NCI-H2081 treated with DMSO at 0.1 percent for 48 hours (cell line): ENCODE measurements at places on chromosomes 4 and X.

- DNase-seq = no peak
Observed at GRCh38 chrX:41718481-41719235, 5.3 kb upstream of the GPR82 start.

GRCh38 chr4:1026115-1026514 lies 14.7 kb downstream of the FGFRL1 start:
- no peak for DNase-seq

DNA sequence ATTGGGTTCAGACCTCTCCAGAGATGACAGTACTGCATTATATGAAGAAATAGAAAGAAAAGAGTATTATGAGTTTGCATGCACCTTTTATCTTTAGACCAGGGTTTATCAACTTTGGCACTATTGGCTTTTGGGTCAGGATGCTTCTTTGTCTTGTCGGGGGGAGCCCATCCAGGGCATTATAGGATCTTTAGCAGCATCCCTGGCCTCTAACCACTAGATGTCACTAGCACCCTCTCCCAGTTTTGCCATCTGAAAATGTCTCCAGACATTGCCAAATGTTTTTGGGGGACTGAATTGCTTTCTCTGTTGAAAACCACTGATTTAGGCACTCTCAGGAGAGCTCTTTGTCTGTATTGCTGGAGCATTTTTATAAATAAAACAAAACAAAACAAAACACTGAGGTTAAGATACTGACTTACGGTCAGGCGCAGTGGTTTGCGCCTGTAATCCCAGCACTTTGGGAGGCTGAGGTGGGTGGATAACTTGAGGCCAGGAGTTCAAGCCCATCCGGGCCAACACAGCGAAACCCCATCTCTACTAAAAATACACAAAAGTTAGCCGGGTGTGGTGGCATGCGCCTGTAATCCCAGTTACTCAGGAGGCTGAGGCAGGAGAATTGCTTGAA lies 23.6 kb downstream of the CA5B start:
- DNase-seq = no peak

DNA sequence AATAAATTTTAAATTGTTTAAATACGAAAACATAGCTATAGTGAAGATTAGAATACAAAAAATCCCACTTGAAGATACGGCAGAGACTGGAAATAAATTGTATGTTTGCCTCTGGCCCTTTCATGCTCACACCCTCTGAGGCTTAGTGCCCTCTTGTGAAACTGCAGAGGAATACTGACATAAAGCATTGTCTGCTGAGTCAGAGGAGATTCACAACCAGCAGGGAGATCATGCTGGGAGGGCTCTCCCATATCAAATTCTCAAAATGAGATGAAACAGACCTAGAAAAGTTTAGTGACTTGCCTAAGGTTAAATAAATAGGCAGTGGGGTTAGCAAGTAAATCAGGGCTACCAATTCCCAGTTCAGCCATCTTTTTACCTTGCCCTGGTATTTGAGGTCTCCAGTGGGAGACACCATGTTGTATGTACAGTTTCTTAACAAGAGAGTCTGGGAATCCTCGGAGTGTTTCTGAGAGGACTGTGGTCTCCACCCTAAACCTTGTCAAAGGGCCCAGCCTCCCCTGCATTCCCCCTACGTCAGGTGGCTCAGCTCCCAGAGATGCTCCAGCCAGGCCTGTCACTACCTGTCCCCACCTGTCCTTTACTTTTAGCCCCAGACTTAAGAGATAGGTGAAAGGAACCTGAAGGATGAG lies 581.4 kb upstream of the DIPK2B start:
- DNase-seq = no peak

GRCh38 chr4:24511371-24512063 lies 72.8 kb downstream of the DHX15 start:
- no peak for DNase-seq

GRCh38 chr4:20416800-20417199 lies 165.1 kb downstream of the SLIT2 start:
- no peak for DNase-seq

GRCh38 chr4:15333692-15334633 lies 93.9 kb upstream of the C1QTNF7 start:
- DNase-seq = no peak

GRCh38 chr4:26030780-26031179 lies 116.8 kb downstream of the SMIM20 start:
- DNase-seq = no peak

DNA sequence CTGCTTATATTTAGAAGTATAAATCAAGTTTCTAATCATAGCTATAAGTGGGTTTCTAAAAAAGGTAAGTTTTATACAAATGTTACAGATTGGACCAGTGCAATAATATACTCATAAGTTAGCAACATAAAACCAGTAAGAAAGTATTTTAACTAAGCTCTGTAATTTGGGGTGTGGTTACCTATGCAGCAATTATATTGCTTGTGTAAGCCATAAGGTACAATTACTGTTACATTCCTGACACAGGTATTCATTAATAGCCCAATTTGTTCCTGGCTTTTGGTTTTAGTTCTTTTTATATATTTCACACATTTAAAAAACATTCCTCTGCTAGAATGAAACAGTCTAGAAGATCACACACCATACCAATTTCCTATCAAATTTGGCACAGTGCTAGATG lies 115.1 kb downstream of the FRYL start:
- no peak for DNase-seq

GRCh38 chrX:139423186-139423585 lies 107.4 kb upstream of the F9 start:
- DNase-seq = no peak

DNA sequence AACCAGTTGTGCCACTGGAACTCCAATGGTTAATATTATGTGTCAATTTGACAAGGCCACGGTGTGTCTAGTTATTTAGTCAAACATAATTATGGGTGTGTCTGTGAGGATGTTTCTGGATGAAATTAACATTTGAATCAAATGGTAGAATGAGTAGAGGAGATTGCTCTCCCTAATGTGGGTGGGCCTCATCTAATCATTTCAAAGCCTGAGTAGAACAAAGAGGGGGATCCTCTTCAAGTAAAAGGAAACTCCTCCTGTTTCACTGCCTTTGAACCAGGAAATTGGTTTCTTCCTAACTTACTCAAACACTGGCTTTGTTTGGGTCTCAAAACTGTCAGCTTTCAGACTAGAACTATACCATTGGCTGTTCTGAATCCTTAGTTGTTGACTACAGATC lies 1692.1 kb downstream of the PCDH19 start:
- no peak for DNase-seq

DNA sequence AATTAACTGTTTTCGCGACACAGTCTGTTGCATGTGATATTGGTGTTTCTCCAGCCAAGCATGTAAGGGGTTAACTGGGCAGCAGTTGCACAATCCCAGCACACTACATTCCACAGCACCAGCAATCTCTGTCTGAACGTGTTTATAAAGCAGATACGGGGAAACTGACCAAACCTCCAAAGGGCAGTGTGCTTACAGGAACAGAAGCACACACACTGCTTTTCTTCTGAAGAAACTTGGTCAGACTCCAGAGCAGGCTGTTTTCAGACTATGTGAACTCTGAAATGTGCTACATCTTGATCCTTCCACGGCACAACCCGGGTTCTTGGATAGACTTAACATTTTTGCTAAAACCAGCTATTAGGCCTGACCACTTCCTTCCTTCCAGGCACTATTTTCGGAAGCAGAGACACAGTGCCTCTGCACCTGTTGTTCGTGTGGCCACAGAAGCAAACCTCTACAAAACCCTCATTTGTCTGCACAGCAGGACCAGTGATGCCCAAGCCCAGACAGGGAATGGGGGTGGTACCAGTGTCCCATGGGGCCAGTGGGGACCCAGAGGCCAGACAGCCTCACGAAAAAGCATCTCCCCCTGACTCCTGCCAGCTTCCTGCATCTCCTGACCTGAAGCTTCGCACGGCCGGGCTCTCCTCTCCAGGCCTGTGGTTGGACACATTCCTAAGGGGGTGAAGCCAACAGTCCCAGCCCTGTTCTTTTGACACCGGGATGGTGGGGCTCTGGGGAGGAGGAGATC lies 90.1 kb downstream of the IRF2 start:
- DNase-seq = no peak

DNA sequence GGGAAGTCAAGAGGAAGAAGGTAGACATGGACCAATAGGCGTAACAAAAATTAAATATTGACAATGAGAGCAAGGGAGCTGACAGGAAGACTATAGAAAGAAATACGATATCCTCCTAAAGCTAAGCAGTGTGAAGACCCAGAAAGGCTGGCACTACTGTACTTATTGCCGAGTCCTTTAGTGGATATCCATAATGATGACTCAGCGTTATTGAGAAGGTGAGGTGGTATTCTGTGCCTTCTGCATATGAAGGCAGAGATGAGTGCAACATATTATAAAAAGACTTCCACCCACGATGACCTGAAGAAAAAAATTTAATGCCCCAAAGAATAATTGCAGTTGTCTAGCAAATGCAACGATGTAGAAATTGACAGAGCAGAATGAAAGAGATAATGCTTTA lies 13.0 kb upstream of the MCF2 start:
- no peak for DNase-seq

- DNase-seq = no peak
Observed at GRCh38 chrX:19886883-19887531, 393 bp downstream of the SH3KBP1 start.

- no peak for DNase-seq
Observed at GRCh38 chr4:168656055-168656660, 159.3 kb downstream of the PALLD start.

DNA sequence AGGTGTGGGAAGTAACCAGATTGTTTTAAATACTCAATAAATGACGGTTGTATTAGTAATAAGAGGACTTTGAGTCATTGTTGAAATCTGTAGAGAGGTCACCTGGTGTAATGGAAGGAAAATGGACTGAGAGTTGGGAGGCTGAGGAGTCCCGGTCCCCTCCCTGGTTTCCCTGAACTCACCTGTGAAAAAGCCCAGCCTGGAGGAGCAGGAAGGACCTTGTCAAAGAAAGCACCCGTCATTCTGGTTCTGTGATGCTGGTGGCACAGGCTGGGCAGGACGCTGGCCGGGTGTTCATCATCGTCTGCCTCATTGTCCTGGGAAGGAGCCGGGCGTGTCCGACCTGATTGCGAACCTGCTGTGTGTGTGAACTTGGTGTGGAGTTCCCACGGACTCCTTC lies 70.8 kb downstream of the SORCS2 start:
- no peak for DNase-seq

- DNase-seq = no peak
Observed at GRCh38 chr4:138736362-138736761, 279.2 kb upstream of the NOCT start.

GRCh38 chr4:40056716-40057585 lies at the start of gene N4BP2:
Gene N4BP2 (plus strand): TSS chr4:40056850. CDS start chr4:40097341, 40,491 bp downstream.
- peak; percentile 46 for DNase-seq

DNA sequence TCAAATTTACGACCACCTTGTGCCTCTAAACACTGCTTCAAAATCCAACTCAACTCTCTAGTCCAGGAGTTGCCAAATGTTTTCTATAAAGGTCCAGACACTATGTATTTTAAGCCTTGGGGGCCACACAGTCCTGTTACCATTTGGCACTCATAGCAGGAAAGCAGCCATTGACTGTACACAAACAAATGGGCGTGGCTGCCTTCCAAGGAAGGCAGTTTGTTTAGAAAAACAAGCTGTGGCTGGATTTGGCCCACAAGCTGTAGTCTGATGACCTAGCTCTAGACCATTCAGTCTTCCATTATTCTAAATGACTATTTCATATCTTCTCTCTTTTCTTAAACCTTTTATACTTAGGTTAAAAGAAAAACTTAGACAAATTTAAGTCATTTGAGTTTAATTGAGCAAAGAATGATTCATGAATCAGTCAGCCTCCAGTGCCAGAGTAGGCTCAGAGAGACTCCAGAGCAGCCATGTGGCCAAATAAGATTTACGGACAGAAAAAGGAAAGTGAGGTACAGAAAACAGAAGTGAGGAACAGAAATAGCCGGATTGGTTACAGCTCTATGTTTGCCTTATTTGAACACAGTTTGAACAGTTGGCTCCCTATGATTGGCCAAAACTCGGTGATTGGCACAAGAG lies 825.8 kb upstream of the LCORL start:
- no peak for DNase-seq

DNA sequence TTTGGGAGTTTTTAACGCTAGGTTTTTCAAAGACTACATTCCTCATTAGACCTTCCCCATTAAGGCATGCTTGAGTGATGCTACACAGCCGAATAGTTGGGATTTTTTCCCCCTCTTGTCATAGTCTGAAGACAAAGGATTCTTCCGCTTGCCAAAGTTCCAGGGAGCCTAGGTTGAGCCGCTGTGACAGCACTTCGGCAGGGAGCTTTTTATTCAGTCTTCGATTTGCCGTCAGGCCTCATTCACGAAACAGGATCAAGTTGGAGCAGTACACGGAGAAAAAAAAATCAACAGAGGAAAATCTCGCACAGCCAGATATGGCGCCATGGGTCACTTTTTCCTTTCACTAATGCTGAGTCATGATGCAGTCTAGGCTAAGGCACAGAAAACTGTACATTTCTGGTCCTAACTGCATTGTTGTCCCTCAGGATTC lies 24.3 kb downstream of the SHROOM3 start:
- no peak for DNase-seq

- DNase-seq = no peak
Observed at GRCh38 chr4:85024671-85025070, 58.2 kb upstream of the WDFY3 start.

DNA sequence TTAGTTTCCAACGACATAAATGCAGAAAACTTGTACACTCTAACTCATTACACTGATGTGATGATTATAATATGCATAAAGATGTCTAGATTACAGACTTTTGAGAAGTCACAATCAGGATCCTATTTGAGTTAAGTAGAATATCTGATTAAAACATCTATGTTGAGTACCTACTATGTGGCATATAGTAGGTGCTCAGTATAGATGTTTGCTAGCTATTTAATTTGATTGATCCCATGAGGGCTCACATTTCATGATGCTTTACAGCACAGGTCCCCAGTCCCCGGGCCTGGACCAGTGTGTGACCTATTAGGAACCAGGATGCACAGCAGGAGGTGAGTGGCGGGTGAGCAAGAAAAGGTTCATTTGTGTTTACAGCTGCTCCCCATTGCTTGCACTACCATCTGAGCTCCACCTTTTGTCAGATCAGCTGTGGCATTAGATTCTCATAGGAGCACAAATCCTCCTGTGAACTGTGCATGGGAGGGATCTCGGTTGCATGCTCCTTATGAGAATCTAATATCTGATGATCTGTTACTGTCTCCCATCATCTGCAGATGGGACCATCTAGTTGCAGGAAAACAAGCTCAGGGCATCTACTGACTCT lies 33.0 kb upstream of the CXCL8 start:
- no peak for DNase-seq

- peak; percentile 80 for DNase-seq
Observed at GRCh38 chr4:84051639-84052038, 447.5 kb downstream of the NKX6-1 start.

DNA sequence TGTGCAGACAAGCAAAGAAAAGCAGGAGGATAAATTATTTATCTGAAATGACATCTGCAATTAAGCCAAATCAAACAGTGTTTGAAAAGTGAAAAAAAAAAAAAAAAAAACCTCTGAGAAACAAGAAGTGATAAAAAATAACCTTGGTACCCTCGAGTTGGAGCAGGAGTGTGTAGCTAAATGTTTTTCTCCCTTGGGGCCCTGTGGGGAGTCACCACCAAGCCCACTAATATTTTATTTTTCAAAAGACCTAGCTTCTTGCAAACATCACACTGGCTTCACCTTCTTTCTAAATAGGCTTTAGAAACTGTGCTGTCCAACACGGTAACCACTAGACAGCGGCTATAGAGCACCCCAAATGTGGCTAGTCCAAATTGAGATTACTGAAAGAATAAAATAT lies 47.7 kb downstream of the SNX25 start:
- no peak for DNase-seq

GRCh38 chr4:57314636-57315035 lies 204.5 kb upstream of the IGFBP7 start:
- DNase-seq = no peak
